Esophagus squamous epithelium (tissue), 5 donors: ENCODE measurements at places on chromosomes 11 and 22.

GRCh38 chr11:68043029-68043348 is 4.2 kb downstream of the TCIRG1 start:
- no peak for DNase-seq

DNA sequence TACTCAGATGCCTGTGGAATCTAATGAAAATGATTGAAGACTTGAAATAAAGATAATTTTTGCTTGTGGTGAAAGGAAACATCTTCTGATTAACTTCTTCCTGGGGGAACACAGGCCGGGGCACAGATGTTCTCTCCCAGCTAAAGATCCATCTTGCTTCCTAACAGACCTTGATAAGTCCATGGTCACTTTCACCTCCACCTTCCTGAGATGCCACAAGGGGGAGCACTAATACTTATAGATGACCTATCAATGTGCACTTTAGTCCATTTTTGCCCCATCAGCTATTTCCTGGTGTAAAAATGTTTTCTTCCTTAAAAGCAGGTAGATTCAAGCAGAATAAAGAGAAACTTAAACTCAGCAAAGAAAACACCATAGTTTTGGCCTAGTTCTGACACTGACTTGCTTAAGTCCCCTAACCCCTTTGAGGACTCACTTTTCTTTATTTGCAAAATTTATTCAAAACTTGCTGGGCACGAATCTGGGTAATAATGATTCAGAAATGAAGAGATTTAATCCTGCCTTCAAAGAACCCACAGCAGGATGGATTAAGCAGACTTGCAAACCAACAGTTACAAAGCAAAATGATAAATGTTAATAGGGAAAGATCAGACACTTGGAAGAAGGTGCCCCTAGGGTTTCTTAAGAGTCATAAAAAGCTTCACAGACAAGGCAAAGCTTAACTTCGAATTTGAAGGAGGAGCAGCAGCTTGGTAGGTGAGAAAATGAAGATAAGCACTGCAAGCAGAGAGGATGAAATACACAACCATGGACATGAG is 158.7 kb downstream of the RAB38 start:
- DNase-seq: peak; percentile 5

DNA sequence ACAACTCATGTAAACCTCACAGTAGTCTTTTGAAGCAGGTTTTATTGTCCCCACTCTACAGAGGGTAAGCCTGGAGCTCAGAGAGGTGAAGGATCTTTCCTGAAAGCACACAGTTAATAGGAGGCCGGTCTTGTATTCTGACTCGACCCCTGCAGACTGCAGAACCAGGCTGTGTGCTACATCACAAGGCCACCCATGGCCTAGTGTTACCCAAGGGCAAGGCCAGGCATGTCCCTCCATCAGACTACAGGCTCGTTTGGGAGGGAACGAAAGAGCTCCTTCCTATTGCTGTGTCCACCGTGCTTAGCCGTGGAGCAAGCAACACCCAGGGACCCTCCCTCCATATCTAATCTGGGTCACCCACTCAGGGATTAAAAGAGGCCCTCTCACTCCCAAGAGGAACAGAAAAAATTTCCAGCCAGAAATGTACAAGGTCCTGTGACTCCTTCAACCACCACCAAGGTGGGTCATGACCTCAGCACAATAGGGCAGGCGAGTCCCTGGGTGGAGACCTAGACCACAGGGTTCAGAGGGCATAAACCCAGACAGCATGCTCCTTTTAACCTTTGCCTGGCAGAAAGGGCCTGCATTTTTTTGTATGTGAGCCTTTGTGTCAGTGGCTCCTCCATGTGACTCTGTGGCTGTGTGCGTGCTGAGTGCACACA is 6.3 kb upstream of the SMIM35 start:
- no peak for DNase-seq

DNA sequence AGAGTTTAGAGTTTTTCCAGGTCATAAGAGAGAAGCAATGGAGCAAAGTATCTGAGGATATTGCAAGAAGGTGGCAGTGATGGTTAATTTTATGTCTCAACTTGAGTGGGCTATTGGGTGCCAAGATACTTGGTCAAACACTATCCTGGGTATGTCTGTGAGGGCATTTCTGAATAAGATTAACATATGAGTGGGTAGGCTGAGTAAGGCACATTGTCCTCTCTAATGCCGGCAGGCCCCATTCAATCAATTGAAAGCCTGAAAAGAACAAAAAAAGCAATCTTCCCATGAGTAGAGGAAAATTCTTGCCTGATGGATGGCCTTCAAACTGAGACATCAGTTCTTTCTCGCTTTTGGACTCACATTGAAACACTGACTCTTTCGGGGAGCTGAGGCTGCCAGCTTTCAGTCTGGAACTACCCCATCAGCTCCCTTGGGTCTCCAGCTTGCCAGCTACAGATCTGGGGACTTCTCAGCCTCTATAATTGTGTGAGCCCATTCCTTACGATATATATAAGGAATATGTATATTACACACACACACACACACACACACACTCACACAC is 228.8 kb downstream of the BUD13 start:
- DNase-seq: no peak

DNA sequence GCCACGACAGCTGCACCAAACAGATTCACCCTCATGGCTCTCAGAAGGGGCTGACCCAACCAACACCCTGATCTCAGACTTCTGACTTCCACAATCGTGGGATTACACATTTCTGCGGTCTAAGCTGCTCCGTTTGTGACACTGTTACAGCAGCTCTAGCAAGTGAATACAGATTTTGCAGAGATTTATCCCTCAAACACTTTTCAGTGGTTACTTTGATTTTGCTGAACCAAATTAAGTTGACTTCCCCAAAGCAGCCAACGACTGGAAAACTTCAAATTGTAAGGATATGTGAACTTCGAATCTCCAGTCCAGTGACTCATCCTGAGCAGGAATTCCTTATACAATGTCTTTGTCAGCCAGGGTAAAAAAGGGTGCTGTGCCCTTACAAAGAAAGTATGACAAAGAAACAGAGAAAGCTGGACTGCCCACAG is 14.8 kb upstream of the INCENP start:
- DNase-seq: no peak

DNA sequence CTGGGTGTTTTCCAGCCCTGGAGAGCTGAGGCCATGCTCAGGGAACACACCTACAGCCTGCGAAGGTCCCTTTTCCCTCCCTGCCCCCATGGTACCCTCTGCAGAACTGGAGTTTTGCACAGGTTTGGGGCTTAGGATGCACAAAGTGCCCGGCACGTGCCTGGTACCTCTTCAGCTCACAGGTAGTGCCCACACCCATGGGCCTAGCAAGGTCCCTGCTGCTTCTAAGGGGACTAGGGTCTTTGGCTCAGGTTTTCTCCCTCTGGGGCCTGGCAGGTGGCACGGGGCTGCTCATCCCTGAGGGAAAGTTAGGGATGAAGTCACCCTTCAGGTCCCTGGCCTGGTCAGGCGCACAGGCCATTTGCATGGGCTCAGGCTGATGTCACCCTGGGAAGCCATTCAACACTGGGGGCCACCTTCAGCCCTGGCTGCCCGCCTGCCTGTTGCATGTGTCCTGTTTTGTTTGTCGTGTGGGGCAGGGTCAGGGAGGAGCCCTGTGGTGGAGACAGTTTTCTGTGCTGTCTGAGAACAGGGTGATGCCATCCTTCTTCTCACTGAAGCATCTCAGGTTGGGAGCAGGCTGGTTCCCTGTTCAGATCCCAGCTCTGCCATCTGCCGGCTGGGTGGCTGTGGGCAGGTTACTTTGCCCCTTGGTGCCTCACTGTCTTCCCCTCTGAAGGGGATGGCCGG is 68.3 kb upstream of the CRYBB3 start:
- DNase-seq: no peak

- no peak for DNase-seq
Observed at GRCh38 chr11:97751952-97752351, 1268.8 kb upstream of the CNTN5 start.

DNA sequence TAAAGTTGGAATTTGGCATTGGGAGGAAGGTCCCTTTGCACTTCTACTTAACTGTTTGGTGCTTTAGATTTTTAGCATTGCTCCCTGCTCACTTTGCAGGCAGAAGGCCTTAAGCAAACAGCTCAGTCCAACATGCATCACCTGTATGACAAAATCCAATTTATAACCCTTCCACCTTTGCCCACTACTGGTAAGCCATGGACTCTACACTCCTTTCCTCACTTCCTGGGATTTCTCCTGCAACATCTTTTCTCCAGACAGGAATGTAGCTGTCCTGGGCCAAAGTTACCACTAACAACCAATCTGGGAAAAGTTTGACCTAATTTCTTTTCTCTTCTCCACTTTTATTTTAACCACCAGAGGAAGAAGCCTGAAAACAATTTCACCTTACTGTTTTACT is 1.8 kb upstream of the OR2D2 start:
- no peak for DNase-seq

GRCh38 chr11:120853435-120853834 is 170.5 kb upstream of the TBCEL start:
- no peak for DNase-seq

DNA sequence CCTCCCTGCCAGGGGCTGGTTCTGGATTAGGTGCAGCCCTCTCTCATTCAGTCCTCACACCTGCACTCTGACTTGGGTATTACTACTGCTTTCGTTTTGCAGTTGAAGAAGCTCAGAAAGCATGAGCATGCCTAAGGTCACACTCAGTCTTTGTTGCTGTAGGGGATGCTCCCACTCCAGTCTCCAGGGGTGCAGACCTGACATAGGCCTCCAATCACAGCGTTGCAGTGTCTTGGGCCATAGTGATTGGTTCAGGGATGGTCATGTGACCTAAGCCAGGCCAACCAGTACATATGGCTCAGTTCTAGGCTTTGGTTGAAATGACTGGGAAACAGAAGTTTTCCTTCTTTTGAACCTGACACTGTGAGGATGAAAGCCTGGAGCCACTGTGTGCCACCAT is 61.7 kb downstream of the FBXO7 start:
- DNase-seq: no peak

GRCh38 chr11:130510407-130511006 is 62.1 kb downstream of the ADAMTS15 start:
- DNase-seq: no peak

DNA sequence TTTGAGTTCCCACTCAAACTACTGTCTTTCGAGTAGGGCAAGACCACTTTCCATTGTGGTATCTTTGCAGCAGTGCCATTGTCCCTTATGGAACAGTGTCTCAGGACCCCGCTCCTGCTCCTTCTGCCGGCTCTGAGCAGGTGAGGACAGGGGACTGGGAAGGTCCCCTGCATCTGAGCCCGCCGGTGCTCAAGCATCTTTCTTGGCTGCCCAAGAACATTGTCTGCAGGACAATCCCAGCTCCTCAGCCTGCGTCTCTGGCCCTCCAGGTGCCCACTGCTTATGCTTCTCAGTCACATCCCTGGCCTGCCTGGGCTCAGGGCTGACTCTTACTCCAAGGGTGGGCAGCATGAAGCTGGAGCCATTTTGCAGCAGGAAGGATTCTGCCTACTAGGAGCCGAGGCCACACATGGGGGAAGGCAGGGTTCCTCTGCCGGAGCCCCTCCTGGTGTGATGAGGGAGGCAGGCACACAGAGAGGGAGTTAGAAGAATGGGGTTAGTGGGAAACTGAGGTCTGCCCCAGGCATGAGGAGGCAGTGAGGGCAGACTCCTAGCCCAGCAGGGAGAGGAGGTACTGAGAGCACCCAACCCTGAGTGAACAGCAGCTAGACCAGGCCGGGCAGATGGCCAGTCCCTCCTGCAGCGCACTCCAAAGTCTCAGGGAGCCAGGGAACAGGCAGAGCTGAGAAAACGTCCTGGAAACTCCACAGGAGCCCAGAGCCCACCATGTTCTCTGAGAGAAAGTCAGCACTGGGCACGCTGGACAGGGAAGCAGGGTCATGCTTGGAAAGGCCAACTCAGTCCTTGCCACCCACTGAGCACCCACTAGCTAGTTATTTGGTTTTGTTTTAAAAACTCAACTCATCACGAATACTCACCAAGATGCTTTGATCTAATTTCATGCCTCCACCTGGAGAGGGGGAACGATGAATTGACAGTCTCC is 7.5 kb upstream of the PPARA start:
- DNase-seq: no peak

GRCh38 chr11:133181066-133181465 is 351.2 kb downstream of the OPCML start:
- no peak for DNase-seq

DNA sequence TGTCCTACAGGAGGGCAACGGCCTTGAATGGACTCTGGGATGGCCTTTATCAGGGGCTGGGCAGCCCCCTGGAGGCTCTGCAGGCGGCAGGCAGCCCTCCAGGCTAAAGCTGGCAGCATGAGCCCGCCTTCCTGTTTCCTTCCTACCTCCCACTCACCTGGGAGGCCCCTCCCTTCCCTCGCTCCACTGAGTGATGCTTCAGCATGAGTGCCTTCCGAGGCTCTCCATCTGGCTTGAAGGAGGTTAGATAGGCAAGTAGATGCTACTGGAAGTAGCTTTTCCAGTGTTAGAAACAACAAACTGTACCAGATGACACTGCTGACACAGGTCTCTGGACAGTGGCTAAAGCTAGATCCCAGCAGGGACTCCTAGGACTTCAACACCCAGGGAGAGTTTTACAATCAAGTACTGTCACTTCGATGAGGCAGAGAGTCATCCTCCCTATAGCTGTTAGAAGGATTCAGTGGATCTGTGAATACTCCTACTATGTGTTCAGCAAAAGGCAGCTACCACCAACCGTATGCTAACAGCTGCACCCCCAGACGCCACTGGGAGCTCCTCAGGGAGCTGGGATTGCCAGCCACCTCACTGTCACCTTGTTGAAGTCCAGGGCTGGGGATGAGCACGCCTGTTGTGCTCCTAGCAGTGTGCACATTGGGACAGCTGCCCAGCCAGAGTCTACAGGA is 4.1 kb upstream of the SLC25A1 start:
- no peak for DNase-seq

DNA sequence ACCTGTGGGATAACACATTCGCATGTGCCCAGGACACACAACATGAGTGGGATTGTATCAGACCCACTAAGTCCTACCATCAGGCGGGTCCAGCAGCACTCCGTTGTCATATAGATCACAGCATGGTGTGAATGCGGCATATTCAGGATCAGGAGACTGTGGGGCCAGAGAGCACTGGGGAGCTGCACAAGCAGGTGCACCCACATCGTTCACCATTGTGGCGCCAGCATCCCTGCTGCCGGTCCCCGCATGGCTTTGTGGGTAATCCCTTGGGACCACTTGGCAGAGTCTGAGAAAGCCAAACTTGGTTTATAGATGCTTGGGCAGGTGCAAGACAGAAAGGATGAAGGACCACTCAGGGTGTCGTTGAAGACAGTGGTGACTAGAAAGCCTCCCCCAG is 201.6 kb upstream of the B3GAT1 start:
- DNase-seq: no peak

DNA sequence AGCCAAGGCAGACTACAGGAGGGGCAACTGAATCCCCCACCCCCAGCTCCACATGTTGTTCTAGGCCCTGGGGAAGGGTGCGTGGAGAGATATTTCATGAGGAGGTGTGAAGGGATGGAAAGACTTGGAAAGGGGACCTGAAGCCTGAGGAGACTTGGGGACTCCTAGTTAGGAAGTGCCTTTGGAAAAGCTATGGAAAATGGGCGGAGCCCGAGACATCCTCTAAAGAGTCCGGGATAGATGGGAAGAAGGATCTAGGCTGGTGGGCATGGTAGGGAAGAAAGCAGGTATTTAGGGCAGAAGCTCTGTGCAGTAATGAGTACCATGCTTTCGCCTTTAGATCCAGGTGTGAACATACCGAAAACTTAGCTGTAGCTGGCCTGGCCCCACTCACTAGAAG is 15.0 kb upstream of the CYP2R1 start:
- DNase-seq: no peak
